Mesenteric fat pad (tissue), 1 donor: ENCODE measurements at places on chromosomes 1 and 21. TPM values are rescaled to one million over a fixed set of nuclear protein-coding genes. Genes with fewer than 3 reads are reported as not detected.

The TRNP1 gene
- total RNA-seq = 1.7 TPM

The HMCN1 gene
- total RNA-seq = 13.3 TPM

The SHCBP1L gene
- not detected for total RNA-seq

The THAP3 gene
- total RNA-seq = 13.3 TPM

The SLAMF6 gene
- total RNA-seq = 1.2 TPM

The LAPTM5 gene
- total RNA-seq = 251 TPM

The HRNR gene
- not detected for total RNA-seq

The DDR2 gene
- 187 TPM for total RNA-seq

The ELF3 gene
- 1.9 TPM for total RNA-seq

The DCST2 gene
- 0.87 TPM for total RNA-seq

The CCDC181 gene
- total RNA-seq = 0.58 TPM

The C4BPA gene
- total RNA-seq = not detected

The SRM gene
- 103 TPM for total RNA-seq

The AMY1B gene
- total RNA-seq = not detected

The CD247 gene
- total RNA-seq = 2.1 TPM

The LCE1B gene
- total RNA-seq = not detected

The SIPA1L2 gene
- total RNA-seq = 28.3 TPM

The ACTN2 gene
- total RNA-seq = 0.71 TPM

The TMEM200B gene
- 15.1 TPM for total RNA-seq

The SPATA6 gene
- total RNA-seq = 17.4 TPM

The HHAT gene
- total RNA-seq = 2.5 TPM

The KCNQ4 gene
- total RNA-seq = 1.4 TPM

The TFB2M gene
- 12.7 TPM for total RNA-seq
